Tracheal epithelial cell (primary cell): ENCODE measurements at places on chromosomes 2 and 18. TPM values are rescaled to one million over a fixed set of nuclear protein-coding genes. Genes with fewer than 3 reads are reported as not detected.

Gene NT5C1B
- not detected in 2 replicates for total RNA-seq

Gene SLC9A2
- total RNA-seq: under 0.01 and 1.2 TPM in 2 replicates

Gene VWC2L
- not detected in 2 replicates for total RNA-seq

Gene SPEG
- 1.5 and 4.8 TPM in 2 replicates for total RNA-seq

Gene CCT7
- total RNA-seq: 351 and 397 TPM in 2 replicates

Gene COBLL1
- total RNA-seq: 6.7 and 10.4 TPM in 2 replicates

Gene POMC
- total RNA-seq: 0.72 TPM in 1 of 2 replicates, not detected in the other

Gene E2F6
- total RNA-seq: 8.2 and 11.9 TPM in 2 replicates

Gene SLC16A14
- 0.96 and 4.9 TPM in 2 replicates for total RNA-seq

Gene NEU2
- total RNA-seq: not detected in 2 replicates

Gene ATP8B1
- 29.2 and 39.0 TPM in 2 replicates for total RNA-seq

Gene SPATA3
- not detected in 2 replicates for total RNA-seq

Gene CCDC74A
- total RNA-seq: 6.0 and 15.6 TPM in 2 replicates

Gene NLRC4
- 0.21 TPM in 1 of 2 replicates, not detected in the other for total RNA-seq

Gene PCARE
- not detected in 2 replicates for total RNA-seq

Gene MAP3K20
- 31.5 and 47.0 TPM in 2 replicates for total RNA-seq

Gene CCL20
- total RNA-seq: 2.6 and 158 TPM in 2 replicates

Gene SH3RF3
- total RNA-seq: under 0.01 and 0.24 TPM in 2 replicates

Gene IL1F10
- not detected in 2 replicates for total RNA-seq

Gene SOX11
- total RNA-seq: under 0.01 TPM in 1 of 2 replicates, not detected in the other
